Stimulated activated CD4-positive, alpha-beta T cell treated with anti-CD3 and anti-CD28 coated beads, Interleukin-15, amount 100 ng/mL, for 1 hour (primary cell): ENCODE measurements at places on chromosomes 12 and 14.

DNA sequence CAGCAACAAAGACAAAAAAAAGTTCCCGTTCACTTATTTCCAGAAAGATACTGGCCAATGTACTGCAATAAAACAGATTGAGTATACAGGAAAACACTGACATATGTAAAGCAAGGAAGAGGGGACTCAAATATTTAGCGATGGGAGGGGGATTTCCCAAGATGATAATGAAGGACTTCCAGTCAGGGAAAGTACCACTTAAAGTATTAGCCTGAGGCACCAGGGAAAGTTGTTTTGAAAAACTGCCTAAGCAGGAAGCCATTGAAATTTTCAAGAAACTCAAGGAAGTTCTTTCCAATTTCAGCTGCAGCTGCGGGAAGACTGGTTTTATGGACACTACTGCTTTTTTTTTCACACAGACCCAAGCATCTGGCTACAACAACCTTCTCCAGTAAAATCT is 1007.4 kb upstream of the NOVA1 start:
- no peak for DNase-seq

DNA sequence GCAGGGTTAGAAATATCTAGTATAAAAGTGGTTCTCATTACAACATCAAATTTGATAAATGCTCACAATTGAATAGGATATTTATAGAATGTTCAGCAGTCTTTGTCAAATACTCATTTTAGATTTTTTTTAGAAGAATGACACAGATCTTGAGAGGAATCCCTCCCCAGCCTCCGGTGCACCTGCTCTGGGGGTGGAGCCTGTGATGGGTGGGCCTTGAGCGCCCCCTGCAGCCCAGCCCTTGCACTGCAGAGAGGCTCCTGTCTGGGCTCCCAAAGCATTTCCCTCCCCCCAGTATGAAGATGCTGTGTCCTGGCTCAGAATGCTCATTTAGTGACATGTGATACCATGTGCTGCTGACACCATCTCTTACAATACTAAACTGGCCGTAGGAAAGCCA is 792.3 kb downstream of the TMEM121 start:
- peak; percentile 18 for DNase-seq

DNA sequence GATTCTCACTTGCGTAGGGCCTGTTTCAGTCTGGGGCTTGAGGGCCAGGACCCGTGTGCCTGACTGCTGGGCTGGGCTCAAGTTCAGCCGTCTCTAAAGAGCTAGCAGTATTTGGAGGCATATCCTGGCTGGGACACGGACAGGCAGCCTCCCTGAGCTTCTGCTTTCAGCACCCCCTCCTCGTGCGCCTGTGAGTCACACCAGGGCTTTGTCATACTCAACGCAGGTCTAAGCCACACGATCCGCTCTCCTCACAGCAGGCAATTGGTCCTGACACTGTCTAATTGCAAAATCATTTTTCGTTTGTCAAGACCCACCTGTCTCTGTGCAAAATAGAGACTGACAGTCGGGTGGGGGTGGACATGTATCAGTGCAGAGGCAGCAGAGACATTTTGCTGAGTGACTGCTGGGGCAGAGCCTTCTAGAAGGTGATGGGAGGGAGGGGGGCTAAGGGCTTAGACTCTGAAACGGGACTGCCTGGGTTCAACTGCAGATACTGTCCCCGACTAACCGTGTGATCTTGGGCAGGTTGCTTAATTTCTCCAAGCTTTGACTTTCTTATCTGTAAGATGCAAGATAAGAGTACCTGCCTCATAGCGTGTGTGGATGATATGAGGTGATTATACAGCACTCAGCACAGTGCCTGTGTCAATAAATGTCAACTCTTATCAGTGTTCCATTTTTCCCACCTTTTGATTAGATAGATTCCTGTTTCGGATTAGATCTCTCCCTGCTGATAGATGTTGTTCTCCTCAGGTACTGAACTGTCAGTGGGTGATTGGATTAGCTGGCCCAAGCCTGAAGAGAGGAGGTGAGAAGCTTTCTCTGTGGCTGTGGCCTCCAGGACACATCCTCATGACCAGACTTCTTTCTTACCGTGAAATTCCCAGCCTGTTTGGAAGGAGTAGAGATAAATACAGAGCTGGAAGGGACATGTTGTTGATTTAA is 53.1 kb downstream of the KCNA1 start:
- no peak for DNase-seq

GRCh38 chr14:74965486-74966153 is 10.2 kb upstream of the PGF start:
- DNase-seq, result no peak

- DNase-seq, result peak; percentile 32
Measured at GRCh38 chr12:68040450-68041075, 51.3 kb downstream of the IFNG-AS1 start.

- no peak for DNase-seq
Measured at GRCh38 chr14:70643967-70644366, 2.3 kb downstream of the TTC9 start.

DNA sequence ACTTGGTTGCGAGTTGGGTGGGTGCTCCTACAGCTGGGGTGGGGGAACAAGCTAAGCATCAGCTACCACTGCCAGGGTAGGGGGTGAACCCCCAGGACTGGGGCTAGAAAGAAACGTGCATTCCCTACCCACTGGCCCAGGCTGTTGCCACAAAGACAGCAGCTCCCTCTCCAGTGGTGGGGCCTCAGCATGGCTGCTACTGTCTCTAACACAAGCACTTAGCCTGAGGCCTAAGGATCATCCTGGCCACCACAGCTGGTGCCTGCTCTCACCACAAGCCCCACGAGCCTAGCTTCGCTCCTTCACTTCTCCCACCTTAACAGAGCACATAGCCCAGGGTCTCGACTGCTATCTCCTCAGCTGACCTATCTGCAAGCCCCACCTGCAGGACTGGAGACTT is 18.9 kb downstream of the SLC25A21 start:
- DNase-seq, result no peak

- no peak for DNase-seq
Measured at GRCh38 chr12:49885118-49885517, 18.6 kb downstream of the FAIM2 start.

- no peak for DNase-seq
Measured at GRCh38 chr14:97388408-97388807, 591.2 kb downstream of the VRK1 start.

DNA sequence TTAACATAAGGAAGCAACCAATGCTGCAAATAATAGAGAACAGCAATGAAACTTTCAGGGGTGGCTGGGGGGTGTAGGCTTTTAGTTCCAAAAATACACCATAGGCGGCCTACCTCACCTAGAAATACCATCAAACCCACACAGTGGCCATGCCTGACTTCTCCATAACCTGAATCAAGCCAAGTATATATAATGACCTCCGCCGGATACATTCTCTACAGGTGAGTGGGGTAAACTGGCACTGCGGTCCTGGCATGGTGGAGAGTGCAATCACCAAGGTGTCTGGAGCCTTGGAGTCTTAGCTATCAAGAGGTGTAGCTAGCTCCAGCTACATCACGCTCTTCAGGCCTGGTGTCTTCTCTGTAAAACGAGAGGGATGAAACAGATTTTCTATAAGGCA is 1.2 kb downstream of the ZBTB25 start:
- no peak for DNase-seq

DNA sequence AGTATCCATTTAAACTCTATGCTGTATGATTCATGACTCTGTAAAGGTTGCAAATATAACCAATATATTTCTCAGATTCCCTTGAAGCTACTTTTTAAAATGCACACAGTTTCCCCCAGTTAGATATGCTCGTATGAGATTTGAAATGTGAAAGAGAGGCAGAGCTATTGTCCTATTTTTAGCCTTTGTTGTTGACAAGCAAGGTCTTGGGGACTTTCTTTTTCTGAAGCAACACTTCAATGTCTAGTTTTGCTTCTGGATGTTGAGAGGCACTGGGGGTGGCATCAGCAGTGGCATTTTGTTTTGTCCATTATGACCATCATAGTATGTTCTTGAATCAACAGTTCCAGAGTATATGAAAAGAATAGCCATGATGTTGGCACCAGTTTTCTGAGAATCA is 63.4 kb downstream of the ASCL1 start:
- DNase-seq, result no peak

DNA sequence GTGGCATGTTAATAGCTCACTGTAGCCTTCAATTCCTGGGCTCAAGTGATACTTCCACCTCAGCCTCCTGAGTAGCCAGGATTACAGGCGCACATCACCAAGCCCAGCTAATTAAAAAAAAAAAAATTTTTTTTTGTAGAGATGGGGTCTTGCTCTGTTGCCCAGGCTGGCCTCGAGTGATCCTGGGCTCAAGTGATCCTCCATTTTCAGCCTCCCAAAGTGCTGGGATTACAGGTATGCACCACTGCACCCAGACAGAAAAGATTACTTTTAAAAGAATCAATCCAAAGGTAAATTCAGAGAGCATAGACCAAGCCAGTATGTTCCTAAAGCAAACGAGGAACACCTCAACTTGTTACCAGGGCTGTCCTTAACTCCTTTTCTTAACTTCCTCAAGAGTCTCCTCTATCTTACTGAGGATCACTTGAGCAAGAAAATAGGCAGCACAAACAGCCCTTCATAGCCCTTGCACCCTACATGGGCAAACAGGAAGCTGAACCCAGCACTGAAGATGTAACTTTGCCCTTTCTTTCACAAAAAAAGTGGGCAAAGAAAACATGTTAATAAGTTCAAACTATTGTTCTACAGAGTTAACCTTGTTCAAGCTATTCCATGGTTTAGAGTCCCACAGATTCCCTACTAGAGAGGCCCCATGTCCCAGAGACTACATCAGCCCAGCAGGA is 11.3 kb downstream of the CS start:
- DNase-seq, result no peak

DNA sequence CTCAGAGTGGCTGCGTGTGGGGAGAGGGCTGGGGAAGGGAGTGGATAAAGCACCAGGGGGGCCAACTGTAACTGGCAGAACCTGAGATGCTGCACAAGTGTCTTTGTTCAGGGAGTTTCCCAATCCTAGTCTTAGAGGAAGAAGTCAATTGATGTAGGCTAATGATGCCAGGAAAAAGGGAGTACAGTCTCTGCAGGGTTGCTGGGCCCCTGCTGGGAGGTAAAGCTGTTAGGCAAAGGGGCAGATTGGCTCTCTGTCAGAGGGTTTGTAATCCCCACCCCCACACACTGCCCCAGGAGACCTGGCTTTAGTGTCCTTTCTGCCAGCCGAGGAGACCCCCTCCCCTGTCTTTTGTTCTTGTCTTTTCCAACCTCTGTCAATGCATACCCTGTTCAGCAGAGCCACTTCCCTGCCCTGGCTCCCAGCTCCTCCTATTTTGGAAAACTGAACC is 178.4 kb downstream of the KCNA5 start:
- no peak for DNase-seq

- DNase-seq, result no peak
Measured at GRCh38 chr12:71840231-71840847, 780 bp downstream of the TBC1D15 start.

- no peak for DNase-seq
Measured at GRCh38 chr14:67413806-67414769, 2.1 kb upstream of the PLEK2 start.

DNA sequence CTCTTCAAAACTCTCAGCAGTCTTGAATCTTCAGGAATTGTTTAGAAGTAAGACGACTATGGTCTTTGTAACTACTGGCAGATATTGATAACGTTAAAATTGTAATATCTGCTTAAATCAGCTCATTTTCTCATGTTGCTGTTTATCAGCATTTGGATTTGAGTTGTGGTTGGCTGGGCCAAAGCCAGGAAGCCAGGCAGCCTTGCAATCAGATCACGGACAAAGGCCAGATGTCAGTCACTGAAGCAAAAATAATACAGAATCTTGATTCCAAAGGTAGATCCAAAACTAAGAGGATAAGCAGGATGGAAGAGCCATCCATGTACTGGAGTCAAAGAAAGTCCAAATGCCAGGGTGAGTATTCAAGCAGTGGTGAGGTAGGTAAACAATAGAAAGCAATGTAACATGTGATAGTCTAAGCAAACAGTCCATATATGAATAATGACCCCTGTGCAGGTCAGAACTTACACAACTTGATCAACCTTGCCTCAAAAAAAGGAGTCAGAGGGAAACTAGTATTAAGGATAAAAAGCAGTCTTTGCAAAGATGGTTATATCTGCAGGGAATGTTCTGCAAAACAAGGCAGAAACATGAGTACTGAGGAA is 95.8 kb upstream of the RAP1B start:
- no peak for DNase-seq

- no peak for DNase-seq
Measured at GRCh38 chr12:25357595-25357994, 106.9 kb upstream of the KRAS start.

- DNase-seq, result no peak
Measured at GRCh38 chr14:103284574-103285467, 49.2 kb upstream of the EIF5 start.

- no peak for DNase-seq
Measured at GRCh38 chr12:42695490-42695995, 106.0 kb upstream of the PRICKLE1 start.

- DNase-seq, result no peak
Measured at GRCh38 chr12:125892276-125892675, 827.0 kb downstream of the AACS start.

DNA sequence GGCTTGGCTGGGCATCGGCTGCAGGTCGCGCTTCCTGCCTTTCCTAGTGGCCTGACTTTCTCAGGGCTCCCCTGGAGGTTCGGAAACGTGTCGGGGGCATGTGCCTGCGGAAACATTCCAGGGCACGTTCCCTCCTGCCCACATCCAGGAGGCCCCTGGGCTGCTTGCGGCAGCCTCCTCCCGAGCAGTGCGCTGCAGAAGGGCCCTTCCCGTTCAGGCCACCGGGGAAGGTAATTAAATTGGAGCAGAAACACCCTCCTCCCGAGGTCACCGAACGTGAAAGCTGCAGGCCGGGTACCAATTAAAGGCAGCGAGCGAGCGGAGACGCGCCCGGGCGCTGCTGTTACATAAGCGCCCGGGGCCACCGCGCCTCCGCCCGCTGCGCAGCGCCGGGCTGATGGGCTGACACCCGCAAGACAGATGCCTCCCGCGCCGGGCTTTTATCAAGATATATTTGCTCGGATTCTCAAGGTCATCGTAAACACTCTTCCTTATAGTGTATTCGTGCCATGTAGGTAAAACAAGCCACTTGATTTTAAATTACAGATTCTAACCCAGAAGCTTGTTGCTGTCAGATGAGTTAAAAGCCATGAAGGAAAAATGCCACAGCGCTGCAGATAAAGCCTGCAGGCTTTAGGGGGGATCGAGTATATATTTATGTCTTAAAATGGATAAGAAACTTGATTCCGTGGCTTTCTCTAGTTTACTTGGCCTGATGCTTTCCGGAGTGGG is 31.4 kb downstream of the SSPN start:
- DNase-seq, result no peak

- DNase-seq, result no peak
Measured at GRCh38 chr12:45575417-45575816, 154.1 kb upstream of the ARID2 start.

DNA sequence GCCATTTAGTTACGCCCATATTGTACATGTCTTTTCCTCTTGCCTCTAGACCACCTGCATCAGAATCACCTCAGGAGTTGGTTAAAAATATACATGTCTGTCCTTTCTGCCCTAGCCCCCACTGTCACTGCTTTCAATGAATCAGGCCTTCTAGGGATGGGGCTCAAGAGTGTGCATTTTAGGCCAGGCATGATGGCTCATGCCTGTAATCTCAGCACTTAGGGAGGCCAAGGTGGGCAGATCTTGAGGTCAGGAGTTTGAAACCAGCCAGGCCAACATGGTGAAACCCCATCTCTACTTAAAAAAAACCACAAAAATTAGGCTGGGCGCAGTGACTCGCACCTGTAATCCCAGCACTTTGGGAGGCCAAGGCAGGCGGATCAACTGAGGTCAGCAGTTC is 13.6 kb upstream of the TMED10 start:
- DNase-seq, result no peak

- no peak for DNase-seq
Measured at GRCh38 chr12:96751626-96752025, 155.4 kb upstream of the NEDD1 start.
